ENCODE measurements at places on chromosomes 6 and 20.
A peak's percentile ranks its signal among the peaks of the same experiment; 100 is the strongest.

DNA sequence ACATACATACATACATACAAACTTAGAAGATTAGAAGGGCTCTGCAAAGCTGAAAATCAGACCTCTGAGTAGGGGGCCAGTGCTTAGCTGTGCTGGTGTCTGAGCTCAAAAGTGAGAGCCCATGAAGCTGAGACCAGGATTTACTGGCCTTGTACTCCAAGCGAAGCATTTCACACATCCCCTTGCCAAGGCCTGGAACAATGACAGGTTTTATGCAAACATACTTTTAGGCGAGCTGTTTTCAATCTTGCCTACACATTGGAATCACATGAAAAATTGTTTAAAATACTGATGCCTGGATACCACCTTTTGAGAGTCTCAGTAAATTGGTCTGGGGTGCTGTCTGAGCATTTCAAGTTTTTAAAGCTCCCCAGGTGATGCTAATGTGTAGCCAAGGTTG lies 80.9 kb upstream of the SRSF6 start:
- DNase-seq, result no peak

GRCh38 chr6:169939554-169940164 lies 188.2 kb downstream of the ERMARD start:
- DNase-seq, result no peak

DNA sequence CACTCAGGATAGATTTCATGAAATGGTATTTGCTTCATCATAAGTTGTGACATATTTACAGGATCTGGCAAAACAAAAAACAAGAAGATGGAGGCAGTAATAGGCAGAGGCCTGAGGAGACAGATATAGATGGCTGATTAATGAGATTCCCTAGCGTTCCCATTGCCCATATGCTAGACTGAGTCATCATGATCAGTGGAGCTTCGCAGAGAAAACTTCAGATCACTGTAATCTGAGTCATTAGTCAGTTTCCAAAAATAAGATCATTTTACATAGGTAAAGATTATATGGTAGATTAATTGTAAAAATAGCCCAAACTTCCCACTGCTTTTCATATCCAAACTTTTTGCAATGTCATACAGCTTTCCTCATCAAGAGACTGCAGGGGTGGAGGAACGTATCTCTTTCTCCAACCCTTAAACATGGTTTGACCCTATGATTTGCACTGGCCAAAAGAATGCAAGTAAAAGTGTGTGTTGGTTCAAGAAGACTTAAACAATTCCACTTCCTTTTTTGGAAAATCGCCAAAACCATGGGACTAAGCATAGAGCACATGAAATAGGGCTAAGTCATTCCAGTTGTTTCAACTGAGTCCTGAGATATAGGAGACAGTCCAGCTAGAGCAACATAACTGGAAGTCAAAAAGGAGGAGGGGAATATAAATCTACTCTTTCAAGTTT lies 626.0 kb downstream of the RNF144B start:
- DNase-seq, result no peak

DNA sequence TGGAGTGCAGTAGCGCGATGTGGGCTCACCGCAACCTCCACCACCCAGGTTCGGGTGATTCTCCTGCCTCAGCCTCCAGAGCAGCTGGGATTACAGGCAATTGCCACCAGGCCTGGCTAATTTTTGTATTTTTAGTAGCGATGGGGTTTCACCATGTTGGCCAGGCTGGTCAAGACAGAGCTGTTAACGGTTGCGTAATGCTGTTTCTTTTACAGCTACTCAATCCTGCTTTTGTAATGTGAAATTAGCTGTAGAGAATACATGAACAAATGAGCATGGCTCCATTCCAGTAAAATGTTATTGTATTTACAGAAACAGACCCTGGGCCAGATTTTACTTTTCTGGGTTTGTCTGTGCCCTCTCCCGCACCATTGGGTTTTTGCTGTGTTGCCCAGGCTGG lies 1.9 kb downstream of the PNLDC1 start:
- no peak for DNase-seq

DNA sequence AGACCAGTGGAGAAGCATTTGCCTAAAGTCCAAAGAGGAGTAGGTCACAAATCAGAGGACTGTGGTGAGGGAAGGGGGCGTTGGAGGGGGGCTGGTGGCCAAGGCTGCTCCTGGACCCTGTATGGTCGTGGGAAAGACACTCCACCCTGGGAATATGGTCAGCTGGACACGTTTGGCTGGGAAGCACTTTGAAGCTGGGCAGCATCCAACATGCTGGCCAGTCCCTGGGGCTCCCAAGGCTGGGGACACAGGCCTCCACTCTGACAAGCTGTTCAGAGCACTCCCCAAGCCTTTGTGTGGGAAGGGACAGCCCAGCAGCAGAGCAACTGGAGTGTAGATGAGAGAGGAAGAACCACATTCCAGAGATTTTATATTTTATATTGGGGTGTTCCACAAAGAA lies 203.2 kb downstream of the ANKRD60 start:
- no peak for DNase-seq

DNA sequence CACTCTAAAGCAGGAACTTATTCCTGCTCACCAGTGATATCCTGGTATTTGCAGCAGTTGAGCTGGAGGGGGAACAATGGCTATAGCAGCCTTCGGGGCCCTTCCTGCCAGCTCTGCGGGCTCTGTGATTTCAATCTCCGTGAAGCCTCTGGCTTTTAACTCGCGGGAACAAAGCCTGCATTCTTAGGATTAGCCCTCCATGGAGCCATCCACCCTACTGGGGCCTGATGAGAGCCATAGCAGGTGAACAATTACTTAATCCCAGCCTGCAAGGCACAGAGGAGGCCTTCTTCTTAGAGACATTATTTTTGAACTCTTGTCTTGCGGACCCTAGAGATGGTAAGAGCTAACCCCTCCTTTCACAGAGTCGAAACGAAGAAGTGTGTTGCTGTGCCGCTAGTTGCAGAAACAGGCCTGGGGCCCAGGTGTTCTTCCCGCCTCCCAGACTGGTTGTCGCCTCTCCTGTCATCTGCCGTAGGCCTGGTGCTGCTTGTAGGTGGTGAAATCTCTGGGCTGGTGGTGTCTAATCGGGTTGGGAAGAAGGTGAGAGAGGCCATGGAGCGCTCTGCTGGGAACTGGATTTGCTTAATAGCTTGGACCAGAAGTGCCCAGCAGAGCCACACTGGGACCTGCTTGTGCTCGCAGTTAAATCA lies 9.7 kb downstream of the GHRH start:
- no peak for DNase-seq

DNA sequence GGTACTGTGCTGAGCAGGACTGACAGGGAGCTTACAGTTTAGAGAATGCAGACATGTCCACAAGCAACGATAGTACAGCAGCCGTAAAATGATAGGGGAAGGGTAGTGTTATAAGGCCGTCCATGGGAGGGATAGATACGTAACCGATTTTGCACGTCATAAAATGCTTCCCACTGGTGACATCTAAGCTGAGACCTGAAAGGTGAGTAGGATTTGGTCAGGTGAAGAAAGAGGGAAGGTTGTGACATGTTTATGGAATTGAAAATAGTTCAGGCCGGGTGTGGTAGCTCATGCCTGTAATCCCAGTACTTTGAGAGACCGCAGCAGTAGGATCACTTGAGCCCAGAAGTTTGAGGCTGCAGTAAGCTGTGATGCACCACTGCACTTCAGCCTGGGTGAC lies 25.6 kb downstream of the SNX9 start:
- DNase-seq, result no peak

DNA sequence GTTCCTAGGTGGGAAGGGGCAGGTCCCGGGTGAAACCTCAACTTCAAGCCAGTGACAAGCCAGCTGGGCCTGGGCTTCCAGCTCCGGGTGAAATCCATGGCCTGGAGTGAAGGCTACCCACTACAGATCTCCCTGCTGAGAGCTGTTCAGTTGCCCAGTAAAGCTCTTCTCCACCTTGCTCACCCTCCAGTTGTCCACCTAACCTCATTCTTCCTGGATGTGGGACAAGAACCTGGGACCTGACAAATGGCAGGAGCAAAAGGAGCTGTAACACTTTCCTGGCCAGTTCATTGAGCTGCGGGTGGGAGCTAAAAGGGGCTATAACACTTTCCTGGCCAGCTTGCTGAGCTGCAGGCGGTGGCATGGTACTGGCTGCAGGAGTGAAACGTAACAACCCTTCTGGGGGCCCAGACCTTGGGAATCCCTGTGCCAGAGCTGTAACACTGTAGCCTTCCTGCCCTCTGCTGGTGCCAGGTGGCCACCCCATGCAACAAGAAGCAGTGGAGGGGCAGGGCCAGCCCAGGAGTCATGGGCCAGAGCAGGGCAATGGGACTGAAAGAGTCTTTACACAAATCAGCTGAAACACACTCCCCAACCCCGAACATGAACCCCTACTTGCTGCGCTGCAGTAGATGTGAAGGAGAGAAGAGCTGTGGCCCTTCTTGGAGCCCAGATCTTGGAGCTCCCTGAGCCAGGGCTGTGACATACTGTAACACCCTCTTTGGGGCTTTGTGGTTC lies 3.6 kb upstream of the HINT3 start:
- DNase-seq, result peak; percentile 29

DNA sequence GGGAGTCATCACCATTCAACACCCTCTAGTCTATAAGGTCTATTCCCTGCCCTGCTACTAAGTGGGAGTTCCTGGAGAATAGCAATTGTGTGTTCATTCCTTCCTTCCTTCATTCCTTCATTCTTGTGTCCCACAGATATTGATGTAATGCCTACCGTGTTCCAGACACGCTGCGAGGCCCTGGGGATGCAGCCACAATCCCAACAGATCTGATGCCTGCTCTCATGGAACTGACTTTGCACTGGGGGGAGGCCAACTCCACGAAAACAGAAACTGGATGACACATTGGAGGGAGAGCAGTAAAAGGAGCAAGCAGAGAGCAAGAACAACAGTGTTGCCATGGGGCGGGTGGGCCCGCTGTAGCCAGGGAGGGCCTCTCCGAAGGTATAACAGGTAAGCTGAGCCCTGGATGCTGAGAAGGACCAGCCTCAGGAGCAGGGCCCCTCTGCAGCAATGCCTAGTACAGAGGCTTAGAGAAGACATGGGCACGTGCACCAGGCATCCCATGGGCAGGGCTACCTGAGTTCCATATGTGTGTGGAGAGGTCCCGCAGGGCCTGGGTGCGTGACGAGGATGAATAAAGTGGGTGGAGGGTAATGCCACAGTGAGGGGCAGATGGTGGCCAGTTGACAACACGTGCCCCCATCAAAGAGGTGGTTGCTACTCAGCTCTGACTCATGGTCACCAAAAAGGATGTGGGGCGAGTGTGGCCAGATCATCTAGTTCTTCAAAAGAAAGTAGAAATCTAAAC lies 173.9 kb downstream of the NFATC2 start:
- DNase-seq, result no peak

- DNase-seq, result no peak
Measured at GRCh38 chr6:68710916-68711315, 75.8 kb downstream of the ADGRB3 start.

DNA sequence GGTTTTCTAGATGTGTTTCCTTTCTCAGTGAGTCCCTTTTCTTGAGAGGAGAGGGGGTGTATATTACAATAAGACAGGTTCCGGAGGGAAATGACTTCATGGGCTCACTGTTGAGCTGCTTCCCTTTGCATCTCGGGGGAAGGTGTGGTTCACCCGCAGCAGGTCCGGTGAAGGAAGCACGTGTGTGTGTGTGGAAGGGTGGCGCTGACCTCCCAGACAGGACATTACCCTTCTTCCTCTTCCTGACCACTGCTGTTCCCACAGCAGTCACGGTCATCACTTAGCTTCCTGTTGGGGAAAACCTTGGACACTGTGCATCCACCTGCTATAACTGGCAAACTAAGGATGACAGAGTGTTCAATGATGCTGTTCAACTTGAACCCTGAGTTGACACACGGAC lies 83.6 kb downstream of the PLEKHG1 start:
- no peak for DNase-seq

- DNase-seq, result no peak
Measured at GRCh38 chr20:18992418-18992817, 178.8 kb downstream of the SCP2D1 start.

DNA sequence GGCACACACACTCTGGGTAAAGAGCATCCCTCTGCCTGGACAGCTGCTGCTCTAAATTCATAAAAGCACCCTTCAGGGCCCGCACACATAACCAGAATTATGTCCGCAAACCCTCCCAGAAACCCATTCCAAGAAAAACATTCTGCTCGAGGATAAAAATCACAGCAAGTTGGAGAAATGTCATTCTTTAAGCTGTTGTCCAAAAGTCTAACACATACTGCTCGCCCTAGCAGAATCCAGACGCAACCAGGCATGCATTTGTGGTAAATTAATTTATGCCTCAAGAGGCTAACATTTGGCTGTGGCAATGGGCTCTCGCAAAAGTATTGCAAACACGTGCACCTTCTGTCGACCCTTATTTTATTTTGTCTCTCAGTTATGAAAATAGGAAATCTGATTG lies 116.1 kb upstream of the INSM1 start:
- DNase-seq, result no peak

DNA sequence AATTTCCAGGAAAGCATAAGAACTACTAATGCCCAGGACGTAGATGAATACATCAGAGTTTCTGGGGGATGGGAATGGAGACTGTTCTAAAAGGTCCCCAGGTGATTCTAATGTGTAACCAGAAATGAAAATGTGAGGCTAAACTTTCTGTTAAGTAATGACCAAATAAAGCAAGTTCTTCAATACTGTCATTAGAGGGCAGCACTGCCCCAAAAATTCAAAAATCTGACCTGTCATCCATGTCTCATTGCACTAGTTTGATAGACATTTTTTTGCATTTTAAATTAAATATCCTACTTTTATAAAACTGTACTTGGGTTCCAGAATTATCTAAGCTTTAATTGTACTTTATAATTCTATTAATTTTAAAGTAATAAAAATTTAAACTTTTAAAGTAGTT lies 94.9 kb downstream of the RFX6 start:
- DNase-seq, result no peak

DNA sequence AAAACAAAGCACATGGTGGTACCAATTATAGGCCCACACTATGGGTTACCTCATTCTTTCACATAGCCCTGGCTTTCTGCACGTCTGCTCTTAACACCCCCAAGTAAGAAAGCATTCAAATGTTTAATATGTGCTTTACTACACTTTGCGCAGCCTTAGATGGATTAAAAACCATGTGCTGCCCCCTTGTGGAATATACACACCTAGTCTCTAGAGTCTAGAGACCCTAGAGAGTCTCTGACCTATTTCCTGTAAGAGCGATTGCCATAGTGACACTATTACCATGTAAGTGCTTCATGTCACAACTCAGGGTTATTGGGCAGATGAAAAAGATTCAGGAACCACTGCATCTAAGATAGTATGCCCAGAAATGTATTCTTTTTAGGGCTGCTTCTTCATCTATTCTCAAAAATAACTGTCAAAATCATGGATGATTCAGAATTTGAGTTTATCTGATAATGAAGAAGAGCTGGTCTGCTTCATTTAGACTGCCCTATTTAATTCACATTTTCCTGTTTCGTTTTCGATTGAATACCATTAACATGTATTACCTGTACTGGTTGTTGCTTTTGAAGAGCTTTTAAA lies 186.3 kb downstream of the ADGB start:
- DNase-seq, result peak; percentile 26

Data from activated CD4-positive, alpha-beta memory T cell treated with anti-CD3 and anti-CD28 coated beads, Interleukin-2, amount 10 ng/mL, durations not matched to agents 7 days and 5 days (primary cell).